GM04503 (cell line): ENCODE measurements at places on chromosomes 4 and X.

DNA sequence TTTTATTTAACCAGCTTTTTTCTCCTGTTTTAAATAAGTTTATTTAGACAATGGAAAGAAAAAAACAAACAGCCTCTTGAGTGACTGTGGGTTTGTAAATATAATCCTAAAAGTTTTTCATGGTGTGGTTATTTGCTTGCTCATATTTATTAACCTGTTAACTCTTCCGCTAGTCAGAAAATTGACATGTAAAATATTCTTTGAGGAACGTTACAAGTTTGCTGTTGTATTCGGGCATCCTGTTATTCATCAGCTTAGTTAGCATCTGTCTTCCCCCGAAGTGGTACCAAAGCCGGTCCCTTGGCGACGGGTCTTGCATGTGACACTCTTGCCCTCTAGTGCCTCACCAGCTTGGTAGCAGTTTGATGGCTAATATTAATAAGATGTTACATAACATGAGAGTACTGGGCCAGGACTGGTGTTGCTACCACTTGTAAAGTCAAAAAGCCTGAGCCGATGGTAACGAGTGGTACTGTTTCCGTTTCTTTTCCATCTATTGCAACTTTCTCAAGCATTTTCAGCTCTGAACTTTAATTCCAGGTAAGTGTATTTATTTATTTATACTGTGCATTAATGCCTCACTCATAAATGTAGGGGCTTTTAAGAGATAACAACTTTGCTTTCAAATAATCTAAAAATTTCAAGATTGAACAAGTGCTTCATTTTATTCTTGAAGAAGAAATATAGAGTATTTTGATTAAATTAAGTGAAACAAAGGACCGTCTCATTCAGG, at the start of gene NDST3:
Gene NDST3 (plus strand): TSS at position 434 of the 733 bp plus-strand sequence. CDS start 19,425 bp downstream, outside the sequence.
- no peak for DNase-seq

- no peak for DNase-seq
Observed at GRCh38 chr4:171891038-171891437, 77.8 kb downstream of the GALNTL6 start.

DNA sequence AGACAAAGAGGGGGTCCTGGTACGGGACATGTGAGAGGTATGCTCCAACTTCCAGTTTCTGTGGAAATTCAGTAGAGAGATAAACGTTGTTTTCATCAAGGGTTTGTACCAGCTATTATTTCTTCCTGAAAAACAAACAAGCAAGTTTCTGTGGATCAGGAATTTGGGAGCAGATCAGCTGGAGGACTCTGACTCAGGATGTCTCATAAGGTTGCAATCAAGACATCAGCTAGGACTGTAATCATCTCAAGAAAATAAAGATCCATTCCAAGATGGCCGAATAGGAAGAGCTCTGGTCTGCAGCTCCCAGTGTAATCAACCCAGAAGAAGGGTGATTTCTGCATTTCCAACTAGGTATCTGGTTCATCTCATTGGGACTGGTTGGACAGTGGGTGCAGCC, 23.5 kb upstream of the NFKB1 start:
- no peak for DNase-seq

GRCh38 chrX:28920153-28920943, 333.1 kb downstream of the IL1RAPL1 start:
- DNase-seq = no peak
